ENCODE measurements at places on chromosomes 3 and 15.
A peak's percentile ranks its signal among the peaks of the same experiment; 100 is the strongest.

DNA sequence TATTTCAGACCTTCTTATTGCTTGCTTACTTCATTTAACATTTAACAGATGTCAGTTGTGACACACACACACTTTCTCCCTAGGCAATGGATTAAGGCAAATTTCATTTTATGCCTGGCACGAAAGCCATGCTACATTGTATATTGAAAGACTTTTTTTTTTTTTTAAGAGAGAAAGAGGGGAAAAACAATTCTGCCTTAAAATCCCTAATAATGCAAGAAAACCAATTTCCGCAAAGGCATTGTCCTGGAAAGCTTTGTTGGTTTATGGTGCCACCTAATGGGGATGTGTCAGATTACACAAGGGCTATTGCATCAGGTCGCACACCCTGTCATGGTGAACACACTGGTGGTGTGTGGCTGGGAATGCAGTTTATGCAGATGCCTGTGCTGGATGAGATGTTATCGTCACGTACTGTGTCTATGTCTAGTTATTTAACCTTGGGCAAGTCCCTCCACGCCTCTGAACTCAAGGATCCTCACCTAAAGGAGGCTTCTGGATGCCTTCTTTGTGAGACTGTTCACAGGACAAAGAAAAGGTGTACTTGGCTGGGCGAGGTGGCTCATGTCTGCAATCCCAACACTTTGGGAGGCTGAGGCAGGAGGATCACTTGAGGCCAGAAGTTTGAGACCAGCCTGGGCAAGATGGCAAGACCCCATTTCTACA is 37.3 kb upstream of the RFTN1 start:
- DNase-seq: peak; percentile 9

- DNase-seq: no peak
Observed at GRCh38 chr3:192857260-192857661, 60.4 kb downstream of the MB21D2 start.

- no peak for DNase-seq
Observed at GRCh38 chr15:89903858-89904130, 9.0 kb downstream of the ARPIN start.

- DNase-seq: peak; percentile 56
Observed at GRCh38 chr3:132417695-132418411, 551 bp downstream of the DNAJC13 start.

- DNase-seq: no peak
Observed at GRCh38 chr3:77328690-77329089, 288.8 kb downstream of the ROBO2 start.

GRCh38 chr15:55394694-55395093 is 13.5 kb downstream of the CCPG1 start:
- no peak for DNase-seq

GRCh38 chr15:52243697-52244555 is 51.7 kb downstream of the MYO5C start:
- no peak for DNase-seq

- DNase-seq: no peak
Observed at GRCh38 chr15:37789397-37789786, 145.0 kb upstream of the TMCO5A start.

GRCh38 chr3:105788593-105788992 is 80.2 kb downstream of the CBLB start:
- no peak for DNase-seq

DNA sequence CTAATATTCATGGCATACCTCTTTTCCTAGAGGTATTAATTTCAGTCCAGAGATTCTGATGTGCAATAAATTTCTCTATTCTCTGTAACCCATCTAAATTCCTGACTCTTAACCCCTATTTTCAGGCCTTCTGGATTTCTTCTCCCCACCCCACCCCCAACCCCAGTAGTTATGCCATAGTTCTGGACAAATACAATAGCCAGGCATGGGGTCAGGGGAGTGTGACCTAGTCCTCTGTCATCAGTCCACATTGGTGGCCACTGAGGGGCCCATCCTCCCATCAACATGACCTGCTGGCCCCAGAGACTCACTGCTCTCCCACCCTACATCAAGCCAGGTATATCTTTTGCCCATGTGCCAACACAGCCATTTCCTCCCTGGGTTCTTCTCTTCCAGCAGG is 3.8 kb upstream of the LIPC start:
- DNase-seq: no peak

DNA sequence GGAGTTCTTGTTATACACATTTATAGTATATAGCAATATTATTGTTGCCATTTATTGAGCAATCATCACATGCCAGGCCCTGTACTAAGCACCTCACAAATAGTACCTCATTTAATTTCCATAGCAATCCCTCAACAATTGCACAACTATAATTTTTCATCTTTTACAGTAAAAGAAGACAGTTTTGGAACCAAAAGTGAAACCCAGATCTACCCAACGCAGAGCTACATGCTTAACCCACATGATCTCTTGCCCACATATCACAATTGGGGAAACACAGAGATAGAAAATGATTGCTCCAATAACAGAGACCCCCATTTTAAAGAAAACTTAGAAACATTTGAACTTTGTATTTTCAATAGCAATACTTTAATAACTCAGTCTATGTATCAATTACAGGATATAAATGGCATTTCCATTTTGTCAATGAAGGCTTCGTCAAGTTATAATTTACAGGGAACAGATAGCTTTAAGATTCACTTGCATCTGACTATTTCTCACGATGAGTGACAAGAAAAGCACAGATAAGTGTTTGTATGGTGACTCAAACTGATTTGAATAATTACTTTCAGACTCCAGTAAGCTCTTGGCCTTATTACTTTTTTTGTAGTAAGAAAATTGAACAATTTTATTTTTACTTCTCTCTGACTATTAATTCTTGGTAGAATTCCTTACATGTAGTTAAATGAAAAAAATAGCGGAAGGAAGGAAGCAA is 38.7 kb upstream of the CCDC50 start:
- DNase-seq: no peak

DNA sequence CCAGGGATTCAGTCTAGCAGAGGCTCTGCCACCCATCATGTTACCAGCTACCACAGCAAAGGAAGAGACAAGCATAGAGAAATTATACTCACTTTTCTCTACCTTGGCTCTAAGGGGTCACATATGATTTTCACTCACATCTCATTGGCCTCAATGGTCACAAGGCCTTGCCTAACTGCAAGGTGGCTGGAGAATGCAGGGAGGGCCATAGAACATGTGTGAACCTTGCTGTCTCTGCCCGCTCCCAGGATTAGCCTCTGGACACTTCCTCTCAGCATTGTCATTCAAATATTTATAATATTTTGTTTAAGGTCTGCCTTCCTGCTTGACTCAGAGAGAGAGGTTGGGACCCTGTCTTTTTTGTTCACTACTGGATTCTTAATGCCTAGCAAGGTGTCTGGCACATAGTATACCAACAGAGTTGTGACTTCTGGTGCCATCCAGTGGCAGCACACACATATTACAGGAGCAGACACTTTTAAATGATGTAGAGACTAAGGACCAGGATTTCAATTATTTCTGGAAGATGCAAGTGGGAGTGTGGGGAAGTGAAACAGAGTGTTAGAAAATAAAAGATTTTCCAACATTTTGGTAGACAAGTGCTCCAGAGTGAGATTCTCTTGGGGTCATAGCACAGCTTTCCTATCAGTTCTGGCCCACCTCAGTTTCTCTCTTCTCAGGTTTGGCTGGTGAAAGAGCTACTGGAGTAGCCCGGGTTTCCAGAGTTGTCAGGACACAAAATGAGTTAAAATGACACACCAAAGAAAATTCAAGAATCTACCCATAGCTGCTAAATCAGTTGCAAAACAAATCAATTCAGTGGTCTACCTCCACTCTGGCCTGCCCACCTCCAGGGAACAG is 119.0 kb upstream of the RASGRP1 start:
- peak; percentile 10 for DNase-seq

- DNase-seq: no peak
Observed at GRCh38 chr15:42679285-42680141, 57.4 kb downstream of the CDAN1 start.

- DNase-seq: no peak
Observed at GRCh38 chr3:151479452-151479851, 18.6 kb upstream of the IGSF10 start.

- no peak for DNase-seq
Observed at GRCh38 chr15:43893956-43894355, 67.2 kb downstream of the WDR76 start.

DNA sequence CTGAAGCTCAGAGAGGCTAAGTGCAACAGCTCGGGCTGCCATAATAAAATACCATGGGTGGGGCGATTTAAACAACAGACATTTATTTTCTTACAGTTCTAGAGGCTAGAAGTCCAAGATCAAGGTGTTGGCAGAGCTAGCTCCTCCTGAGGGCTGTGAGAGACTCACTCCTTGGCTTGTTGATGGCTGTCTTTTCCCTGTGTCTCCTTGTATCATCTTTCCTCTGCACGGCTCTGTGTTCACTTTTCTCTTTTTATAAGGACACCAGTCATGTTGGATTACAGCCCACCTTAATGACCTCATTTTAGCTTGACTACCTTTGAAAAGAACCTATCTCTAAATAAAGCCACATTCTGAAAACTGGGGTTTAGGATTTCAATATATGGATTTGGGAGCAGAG is 129.7 kb downstream of the RPL22L1 start:
- no peak for DNase-seq

DNA sequence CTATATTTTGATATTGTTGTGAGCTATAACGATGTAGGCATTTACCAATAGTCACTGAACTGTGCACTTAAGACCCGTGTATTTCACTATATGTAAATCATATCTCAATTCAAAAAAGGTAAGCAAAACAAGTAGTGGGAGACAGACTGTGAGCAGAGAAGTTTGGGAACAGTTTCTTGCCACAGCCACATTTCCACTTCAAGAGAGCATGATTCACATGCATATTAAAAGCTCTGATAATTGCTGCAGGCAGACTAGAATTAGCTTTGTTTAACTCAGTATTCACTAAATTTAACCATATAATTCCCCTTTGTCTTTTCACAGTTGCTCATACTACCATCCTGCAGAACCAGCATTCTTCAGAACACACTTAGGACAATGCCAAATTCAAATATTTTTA is 168.4 kb upstream of the ZNF385D start:
- no peak for DNase-seq

DNA sequence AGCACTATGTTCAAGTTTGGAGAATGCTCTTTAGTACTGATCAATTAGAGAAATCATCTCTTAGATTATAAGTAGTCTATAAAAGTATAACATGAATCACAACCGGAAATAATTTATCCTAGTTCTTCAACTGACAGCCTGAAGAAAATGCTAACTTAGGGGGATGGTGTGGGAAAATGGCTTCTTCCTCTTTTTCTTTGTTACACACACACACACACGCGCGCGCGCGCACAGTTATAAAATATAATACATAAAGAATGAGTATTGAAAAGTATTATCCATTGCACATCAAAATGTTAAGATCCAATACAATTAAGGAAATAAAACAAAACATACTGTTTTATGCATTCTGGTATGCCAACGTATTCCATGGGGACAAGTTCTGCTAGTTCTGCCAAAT is 11.2 kb upstream of the GTF2A2 start:
- no peak for DNase-seq

- no peak for DNase-seq
Observed at GRCh38 chr3:25782636-25782937, 656 bp downstream of the NGLY1 start.
